ENCODE measurements at places on chromosomes 16 and 17.

DNA sequence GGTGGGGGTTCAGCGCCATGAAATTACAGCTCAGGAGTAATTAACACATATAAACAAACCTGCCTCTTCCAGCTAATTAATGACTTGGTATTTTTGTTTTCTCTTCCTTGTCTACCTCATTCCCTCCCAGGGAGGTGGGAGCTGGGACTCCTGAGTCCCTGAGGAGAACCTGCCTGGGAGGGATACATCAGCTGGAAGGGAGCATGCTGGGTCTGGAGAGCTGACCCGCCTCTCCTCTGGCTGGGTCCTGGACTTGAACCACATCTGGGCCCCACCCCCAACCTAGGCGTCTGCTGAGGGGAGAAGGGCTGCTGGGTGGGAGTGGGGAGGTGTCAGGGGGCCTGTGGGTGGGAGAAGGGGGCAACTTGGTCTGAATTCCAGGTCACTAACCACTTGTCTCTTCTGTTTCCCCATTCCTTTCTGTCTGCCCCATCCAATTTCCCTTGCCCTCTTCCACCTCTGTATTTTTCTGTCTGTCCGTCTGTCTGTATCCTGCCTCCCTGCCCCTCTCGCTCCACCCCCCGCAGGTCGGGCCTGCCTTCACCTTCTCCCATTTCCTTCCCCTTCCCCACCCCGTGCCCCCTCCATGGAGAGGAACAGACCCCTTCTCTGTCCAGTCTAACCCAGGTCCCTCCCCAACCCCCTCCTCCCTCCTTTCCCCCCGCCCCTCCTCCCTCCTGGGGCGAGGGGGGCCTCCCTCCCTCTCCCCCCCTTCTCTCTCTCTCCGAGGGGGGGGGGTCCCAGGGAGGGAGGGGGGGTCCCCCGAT, at the start of gene NLGN2:
TSS of gene NLGN2 (plus strand) at position 361 of the 767 bp plus-strand sequence. CDS start 411 bp downstream, outside the sequence.
- no peak for DNase-seq

DNA sequence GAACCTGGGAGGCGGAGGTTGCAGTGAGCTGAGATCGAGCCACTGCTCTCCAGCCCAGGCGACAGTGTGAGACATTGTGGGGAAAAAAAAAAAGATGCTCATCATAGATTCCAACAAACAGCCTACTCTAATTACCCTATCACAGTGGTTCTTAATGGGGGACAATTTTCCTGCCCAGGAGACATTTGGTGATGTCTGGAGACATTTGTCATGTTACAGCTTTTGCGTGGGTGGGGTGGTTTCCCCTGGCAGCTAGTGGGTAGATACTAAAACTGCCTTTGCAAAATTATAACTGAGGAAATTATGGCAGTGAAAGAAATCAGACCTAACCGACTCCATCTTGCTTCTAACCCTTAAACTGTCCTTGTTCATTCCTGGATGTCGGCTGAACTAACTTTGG, 92.5 kb upstream of the RBL2 start:
- no peak for DNase-seq

- DNase-seq: no peak
These were observed 3.6 kb downstream of the PNMT start for GRCh38 chr17:39671651-39672521.

DNA sequence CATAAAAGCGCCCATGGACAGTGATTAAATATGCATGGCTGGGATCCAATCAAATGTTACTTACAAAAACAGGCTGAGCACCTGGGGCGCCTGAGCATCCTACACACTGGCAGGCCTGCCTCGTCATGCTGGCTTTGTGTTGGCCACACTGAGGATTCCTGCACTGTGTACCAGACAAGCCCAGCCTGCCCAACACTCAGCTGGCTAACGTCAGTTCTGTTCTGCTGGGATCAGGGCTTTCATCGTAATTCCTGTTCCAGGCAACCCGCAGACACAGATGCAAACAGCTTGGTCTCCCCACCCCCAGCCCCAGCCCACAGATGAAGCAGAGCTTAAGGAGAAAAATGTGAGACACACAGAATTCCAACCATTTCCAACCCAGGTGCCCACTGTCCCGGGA, 30.7 kb downstream of the PIMREG start:
- DNase-seq: no peak

DNA sequence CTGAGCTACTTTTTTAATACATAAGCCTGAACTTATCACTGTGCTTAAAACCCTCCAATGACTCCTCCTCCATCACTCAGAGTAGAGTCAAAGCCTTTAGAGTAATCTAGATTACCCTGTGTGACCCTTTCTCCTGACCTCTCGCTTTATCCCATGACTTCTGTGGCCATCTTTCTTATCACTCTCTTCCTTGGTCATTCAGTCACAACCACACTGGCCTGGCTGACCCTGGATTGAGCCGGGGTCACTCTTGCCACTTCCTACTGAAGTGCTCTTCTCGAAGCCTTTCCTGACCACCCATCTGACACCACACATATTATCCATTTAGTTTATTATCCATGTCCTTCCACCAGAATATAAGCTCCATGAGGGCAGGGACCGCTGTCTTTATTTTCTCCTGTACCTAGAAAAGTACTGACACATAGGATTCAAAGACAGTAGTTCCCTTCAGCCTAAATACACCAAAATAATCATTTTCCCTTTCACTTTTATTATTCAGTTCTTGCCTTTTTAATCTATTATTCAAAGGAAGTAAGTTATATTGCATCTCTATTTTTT, 28.0 kb upstream of the ABCA9 start:
- DNase-seq: no peak

DNA sequence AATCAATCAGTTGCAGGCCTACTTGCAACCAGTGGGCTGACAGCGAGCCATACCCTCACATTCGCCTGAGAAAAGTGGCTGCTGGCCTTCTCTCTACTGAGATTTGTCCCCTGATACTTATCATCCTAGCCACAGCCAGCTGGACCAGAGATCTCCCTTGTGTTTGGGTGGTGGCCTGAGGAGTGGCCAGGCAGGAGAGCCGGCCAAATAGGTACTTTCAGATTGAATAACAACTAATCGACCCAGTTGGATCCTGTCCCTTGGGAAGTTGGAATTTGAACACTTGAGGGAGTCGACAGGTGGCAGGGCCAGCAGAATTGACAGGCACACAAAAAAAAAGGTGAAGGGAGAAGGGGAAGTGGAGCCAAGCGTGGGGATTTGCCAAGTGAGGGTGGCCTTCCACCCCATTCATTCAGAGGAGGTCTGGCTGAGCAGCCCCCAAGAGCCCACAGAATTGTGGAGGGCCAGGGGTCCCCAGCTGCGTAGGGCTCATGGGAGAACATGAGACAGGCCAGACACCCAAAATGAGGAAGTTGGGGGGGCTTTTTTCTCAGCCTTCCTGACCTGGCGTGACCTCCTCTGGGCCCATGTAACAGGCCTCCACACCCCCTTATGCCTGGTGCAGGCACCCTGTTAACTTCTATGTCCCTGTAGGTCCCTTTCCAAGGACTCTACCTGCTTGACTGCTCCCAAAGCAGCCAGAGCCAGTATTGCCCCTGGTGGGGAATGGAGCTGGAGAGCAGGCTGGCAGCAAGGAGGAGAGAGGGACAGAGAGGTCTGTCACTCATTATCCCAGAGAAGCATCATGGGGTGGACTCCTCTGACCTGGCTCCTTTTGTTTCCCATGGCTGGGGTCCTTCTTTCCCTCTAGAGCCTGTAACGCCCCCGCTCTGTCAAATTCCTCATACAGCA, 2.9 kb upstream of the RANGRF start:
- DNase-seq: no peak

GRCh38 chr17:30232015-30232823, 3.3 kb downstream of the SLC6A4 start:
- no peak for DNase-seq
